ENCODE measurements at places on chromosomes 4 and X.

- no peak for DNase-seq
Observed at GRCh38 chr4:75496406-75496805, 17.8 kb downstream of the RCHY1 start.

DNA sequence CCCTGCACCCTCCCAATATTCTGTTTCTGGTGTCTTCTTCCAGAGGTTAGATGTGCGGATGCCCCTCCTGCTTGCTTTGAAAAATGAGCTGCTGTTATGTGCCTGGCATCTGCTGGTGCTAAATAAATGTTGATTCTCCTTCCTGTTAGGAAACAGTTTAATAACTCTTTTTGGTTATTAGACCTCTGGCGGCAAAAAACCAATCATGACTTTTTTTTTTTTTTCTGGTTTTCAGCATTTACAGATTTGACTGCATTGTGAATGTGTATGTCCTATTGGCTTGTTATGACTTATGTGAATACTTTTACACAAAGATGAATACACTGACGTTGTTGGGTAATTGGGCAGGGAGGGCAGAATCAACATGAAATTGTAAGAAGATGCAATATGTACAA lies 13.6 kb upstream of the TMEM156 start:
- no peak for DNase-seq

DNA sequence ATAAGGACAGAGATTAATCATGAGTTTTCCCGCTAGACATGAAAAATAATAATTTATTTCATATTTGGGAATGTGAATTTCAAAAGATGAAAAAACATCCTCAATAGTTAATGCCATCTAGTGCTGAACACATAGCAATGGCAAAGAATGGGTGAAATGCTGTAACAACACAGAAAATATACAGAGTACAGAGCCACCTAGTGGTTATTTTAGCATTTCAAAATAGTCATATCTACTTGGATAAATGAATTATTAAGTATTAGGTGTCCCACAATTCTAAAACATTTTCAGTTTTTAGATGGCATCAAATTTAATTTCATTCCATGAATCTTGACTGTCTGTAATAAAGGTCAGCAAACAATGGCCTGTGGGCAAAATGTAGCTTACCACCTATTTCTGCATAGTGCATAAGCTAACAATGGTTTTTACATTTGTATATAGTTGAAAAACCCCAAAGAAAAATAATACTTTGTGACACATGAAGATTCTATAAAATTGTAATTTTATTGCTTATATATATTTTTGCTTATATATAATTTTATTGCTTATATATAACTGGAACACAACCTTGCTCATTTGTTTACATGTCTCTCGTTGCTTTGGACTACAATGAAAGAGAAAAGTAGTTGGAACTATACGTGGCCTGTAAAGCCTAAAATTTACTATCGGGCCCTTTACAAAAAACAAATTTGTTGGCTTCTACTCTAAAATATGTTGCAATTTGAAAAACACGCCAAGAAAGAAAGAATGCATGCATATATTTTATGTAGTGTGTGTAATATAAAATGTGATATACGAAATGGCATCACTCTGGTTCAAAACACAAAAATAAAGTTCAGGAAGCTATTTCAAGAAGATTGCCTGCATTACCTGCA lies 99.1 kb upstream of the FAM47C start:
- peak; percentile 4 for DNase-seq

GRCh38 chr4:144518181-144518895 lies 127.6 kb upstream of the HHIP start:
- no peak for DNase-seq

DNA sequence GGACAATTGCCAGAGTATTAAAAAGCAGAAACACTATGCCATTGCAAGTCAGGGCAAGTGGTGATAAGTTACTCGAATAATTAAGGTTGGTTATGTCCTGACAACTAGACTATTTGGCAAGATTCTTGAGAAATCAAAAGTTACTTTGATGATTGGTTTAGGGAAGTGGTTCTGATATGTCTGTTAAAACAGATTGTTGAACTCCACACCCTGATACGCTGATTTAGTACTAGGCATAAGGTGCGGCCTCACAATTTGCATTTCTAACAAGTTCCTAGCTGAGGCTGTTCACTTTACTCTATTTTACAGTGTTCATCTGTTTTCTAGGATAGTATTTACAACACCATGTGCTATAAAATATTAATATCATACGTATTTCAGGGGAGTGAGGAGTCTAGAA lies 12.5 kb downstream of the GABRA4 start:
- DNase-seq = no peak

GRCh38 chr4:182023469-182023868 lies 219.7 kb upstream of the TENM3 start:
- DNase-seq = no peak

GRCh38 chr4:127975121-127975770 lies 10.0 kb downstream of the ABHD18 start:
- DNase-seq = no peak

GRCh38 chrX:12967711-12968465 lies 7.0 kb upstream of the TMSB4X start:
- DNase-seq = no peak

GRCh38 chr4:15240764-15241163 lies 187.1 kb upstream of the C1QTNF7 start:
- no peak for DNase-seq

DNA sequence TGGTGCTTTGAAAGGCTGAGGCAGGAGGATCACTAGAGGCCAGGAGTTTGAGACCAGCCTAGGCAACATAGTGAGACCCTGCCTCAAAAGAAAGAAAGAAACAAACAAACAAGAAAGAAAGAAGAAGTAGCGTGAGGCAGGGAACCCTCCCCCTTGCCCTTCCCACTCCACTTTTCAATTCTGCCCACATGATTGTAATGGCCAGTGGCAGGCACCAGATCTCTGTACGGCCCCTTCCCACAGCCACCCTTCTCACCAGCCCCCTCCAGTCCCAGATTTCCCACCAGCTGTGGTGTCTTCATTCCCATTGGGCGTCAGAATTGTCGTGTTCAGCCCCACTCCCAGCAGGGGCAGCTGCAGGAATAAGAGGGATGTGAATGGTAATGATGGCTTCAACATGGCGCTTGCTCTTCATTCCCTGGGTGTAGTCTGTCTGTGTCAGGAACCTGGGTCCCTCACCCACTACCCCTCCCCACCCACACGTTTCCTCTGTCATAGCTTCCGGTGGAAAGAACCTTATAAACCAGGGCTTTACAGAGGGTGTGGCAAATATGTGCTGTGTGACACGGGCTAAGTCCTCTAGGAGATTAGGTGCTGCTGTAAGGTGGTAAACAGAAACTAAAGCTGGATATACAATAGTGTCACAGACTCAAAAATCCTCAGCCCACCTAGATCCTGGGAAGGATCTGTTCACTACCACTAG lies at the start of gene IL2RG:
Gene IL2RG, minus strand, starts transcription at position 437 of the 703 bp plus-strand sequence. Its CDS starts 38 bp downstream, at position 399.
- DNase-seq = peak; percentile 47

DNA sequence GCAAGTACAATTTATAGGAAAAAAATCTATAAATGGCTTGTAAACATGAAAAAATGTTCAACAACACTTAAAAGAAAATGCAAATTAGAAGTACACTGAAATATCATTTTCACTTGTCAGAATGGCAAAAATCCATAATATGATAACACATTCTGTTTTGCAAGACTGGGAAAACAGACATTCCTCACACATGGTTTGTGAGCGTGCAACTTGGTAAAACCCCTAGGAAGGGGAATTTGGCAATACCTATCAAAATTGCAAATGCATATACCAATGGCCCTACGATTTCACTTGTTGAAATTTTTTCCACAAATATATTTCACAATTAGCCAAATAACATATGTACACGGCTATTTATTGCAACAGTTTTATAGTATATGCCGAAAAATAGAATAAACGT lies 31.4 kb downstream of the TBC1D9 start:
- no peak for DNase-seq

GRCh38 chrX:150902434-150903109 lies 4.1 kb upstream of the CD99L2 start:
- DNase-seq = no peak

- no peak for DNase-seq
Observed at GRCh38 chrX:150779385-150779784, 86.2 kb downstream of the MTMR1 start.

DNA sequence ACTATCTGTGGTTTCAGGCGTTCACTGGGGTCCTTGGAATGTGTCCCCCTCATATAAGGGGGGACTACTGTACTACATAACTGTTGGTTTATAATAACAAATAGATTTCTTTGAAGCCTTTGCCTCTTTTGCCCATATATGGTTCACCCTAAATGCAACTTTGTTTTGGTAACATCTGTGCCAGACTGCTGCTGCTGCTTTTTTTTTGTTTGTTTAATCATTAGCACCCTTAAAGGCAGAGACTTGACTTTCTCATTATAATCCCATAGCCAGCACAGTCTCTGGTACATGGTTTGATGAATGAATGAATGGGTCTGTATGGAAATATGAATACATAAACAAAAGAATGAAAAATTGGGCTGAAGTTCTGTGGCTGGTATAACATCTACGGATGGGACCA lies 80.2 kb upstream of the LHFPL1 start:
- DNase-seq = no peak

DNA sequence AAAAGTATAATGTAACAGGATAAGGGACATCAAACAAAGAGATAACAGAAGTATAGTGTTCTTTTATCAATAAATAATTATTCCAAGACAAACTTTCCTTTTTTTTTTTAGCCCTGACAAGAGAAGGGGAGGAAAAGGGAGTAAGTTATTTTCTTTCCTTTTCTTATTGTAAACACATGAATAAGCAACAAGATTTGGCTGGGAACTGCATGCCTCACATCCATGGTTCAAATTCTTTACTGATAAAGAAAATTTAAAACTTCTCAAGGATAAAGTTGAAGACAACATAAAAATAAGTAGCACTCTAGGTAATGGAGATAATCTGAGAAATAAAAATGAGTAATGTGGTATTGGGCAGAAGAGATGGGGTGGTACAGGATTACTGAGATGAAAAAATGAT lies 71.6 kb downstream of the NEK1 start:
- no peak for DNase-seq

- DNase-seq = no peak
Observed at GRCh38 chrX:148499638-148500422, 587 bp upstream of the AFF2 start.

GRCh38 chrX:96861661-96862060 lies 22.0 kb upstream of the RPA4 start:
- DNase-seq = no peak

DNA sequence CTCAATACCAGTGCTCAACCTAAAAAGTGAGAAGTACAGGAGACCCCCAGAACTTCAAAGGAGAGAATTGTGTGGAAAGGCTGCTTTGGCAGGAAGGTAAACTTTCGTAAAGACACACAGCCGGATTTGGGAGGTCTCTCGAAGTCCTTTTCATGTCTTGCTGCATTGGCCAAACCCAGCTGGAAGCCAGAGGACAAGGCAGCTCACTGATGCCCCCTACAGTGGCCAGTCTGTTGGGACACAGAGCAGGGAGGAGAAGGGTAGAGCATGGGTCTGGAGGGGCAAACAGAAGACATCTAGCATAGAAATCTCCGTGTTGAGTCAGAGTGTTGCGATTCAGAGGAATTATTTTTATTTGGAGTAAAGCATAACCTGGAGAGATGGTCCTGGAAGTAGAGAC lies 198.9 kb downstream of the ANK2 start:
- DNase-seq = no peak

DNA sequence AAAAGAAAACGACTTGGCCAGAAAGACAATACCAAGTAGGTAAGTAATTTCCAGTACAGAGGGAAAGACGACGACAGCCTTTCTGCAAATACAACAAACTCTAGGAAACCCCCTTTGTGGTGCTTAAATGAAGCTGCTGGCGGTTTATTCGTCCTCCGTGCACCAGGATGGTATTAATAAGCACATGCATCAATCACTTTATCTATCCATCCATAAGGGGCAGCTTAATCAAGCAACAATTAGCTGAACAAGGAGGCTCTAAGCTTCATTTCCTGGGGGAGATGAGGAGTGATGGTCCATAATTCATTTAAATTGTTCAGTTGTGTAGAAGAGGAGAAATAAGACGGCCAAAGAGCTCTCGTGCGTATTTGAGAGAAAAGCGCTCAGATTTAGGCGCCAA lies 26.2 kb downstream of the IRF2 start:
- DNase-seq = no peak

- DNase-seq = peak; percentile 42
Observed at GRCh38 chr4:4532371-4533154, 9.3 kb downstream of the STX18 start.

GRCh38 chr4:141804836-141805235 lies 168.5 kb downstream of the IL15 start:
- DNase-seq = no peak

DNA sequence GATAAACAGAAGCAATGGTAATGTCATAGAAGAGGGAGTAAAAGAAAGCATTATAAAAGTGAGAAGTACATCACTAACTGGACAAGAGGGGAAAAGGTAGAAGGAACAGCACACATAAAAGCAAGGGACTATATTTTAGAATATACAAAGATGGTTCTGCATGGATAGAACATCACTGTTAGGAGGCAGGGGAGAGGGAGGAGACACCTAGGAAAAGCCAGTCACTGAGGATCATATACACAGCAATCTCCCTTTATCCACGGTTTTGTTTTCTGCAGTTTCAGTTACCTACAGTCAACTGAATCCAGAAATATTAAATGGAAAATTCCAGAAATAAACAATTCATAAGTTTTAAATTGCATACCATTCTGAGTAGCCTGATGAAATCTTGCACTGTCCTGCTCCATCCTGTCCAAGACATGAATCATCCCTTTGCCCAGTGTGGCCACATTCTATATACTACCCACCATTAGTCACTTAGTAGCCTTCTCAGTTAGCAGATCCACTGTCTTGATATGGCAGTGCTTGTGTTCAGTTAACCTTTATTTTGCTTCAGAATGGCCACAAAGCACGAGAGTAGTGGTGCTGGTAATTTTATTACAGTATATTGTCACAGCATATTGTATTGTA lies 74.2 kb downstream of the PPA2 start:
- no peak for DNase-seq

GRCh38 chrX:107629540-107629909 lies 1.2 kb downstream of the PRPS1 start:
- peak; percentile 19 for DNase-seq

GRCh38 chr4:1693131-1693896 lies 9.2 kb upstream of the FAM53A start:
- DNase-seq = peak; percentile 67

DNA sequence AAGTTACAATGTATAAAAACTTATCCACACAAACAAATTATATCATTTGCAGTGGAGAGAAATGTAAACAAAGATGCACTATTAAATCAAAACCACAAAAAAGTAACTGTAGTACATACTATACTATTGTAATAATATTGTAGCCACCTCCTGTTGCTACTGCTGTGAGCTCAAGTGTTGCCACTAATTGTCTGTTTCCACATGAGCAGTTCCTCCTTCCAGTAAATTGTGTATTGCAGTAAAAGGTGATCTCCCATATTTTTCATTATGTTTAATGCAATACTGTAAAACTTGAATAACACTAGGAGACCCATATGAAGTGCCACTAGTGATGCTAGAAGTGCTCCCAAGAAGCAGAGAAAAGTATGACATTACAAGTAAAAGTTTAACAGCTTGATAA lies 11.7 kb downstream of the LIN54 start:
- DNase-seq = no peak

DNA sequence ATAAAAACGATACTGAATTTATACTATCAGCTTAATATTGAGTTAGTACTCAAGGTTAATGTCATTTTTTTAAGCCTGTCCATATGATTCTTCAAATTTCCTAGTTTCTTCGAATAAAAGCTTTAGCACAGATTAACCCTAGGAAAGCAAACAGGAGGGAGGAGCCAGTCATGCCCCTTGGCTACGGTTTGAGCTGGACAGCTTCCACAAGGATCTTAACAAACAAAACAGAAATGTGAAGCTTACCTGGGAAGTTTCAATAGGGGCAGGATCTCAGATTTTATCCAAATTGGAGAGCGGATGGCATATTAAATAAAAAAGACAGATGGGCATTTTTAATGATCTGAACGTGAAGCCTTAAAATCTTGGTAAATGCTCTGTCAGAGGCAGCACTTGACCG lies 2.3 kb downstream of the NWD2 start:
- DNase-seq = no peak

Measured in K562 (cell line).